ENCODE measurements at places on chromosomes 7 and 10. TPM values are rescaled to one million over a fixed set of nuclear protein-coding genes. Genes with fewer than 3 reads are reported as not detected.

The NODAL gene
- not detected for total RNA-seq

The ERVW-1 gene
- total RNA-seq = not detected

DNA sequence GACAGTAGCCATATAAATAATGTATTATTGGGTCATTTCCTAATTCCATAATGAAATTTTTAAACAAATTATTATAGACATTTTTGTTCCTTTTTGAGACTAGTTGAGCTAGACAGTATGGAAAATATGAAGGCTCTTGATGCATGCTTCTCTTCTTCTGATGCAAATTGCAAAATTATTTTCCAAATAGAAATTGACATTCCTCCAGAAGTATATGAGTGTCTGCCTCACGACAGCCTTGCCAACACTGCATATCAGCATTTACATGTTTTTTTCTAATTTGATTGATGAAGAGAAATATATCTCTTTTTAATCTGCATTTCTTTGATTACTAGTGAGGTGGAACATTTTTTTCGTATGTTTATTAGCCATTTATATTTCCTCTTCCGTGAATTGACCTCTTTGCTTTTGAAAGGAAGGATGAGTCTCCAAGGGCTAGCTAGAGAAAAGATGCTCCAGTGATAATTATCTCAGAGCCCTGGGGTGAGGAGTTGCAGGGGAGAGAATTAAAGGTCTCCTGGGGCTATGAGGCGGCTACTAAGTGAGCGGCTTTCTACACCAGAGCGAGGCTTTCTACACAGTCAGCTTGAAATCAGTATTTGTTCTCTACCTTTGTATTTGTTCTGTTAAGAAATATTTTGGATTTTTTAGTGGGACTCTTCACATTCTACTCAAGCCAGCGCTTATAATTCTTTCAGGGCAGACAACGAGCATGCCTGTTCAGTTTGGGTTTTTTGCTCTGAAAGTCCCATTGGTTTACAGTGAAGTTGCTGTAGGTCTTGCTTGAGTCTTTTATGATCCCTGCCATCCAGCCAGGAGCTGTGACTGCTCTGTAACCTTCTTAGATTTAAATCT, 712.2 kb upstream of the GALNT17 start:
- DNase-seq = no peak

DNA sequence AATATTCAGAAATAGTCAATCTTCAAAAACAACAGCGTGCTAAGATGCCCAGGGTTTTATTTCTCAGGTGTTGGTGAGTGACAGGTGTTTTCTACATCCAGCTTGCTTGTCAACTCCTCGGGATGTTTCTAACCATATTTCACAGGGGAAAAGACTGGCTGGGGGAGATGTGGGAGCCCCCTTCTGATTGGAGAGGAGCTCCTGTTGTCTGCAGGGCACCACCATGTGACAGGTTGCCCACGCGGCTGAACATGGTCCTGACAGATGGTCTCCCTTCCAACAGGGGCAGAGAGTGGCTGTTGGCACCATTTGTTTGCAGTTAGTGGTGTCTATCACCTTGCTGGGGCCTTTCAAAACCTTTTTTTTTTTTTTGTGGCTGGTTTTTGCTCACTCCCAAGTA, 16.5 kb upstream of the GPR26 start:
- DNase-seq = no peak

DNA sequence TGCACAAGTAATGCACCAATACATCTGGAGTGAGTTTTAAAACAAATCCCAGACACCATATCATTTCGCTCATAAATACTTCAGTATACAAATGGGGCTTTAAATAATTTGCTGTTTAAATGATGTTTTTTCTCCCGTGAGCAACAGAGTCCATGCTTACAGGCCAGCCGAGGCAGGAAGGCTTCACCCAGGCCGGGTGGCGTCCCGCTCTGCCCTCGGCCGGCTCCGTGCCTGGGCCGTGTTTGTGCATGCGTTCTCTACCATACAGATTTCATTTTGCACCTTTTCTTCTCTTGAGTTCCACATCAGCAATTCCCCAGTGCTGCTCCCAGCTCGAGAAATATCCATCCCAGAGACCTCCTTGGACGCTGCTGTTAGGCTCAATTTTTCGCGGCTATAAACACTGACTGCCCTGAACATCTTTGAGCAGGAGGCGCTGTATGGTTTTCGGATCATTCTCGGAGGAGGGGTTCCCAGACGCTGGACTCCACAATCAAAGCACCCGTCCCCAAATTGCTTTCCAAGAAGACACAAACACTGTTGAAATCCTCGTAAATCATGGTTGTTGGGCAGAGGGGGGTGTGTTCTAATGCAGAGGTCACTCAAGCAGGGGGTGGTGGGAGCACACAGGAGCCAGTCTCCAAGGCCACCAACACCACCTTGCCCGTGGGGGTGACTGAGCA, 91.6 kb downstream of the MICALL2 start:
- DNase-seq = no peak

DNA sequence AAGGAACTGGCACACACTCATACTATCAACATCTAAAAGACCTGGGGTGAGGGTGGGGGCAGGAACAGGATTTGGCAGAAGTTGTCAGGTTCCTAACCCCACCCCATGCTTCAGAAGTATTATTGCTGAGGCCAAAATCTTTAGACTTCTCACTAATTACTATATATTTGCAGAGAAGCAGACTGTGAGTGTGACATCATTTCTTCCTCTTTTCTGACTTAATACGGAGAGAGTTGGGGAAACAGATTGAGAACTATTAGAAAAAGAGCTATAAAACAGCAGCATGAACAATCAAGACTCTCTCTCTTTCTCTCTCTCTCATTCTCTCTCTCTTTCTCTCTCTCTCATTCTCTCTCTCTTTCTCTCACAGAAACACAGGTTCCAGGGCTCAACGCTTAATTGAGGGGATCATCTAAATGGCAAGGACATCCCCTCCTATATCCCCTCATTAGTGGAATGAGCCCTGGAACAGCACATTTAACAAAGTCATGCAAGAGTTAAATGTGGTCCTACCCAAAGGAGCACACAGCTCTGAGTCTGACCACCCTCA, 94.8 kb downstream of the KCNMA1 start:
- DNase-seq = no peak

The ADAMTS14 gene
- total RNA-seq = 0.08 TPM

The ASIC3 gene
- total RNA-seq = 8.4 TPM

GRCh38 chr7:18566829-18567228, 71.3 kb downstream of the HDAC9 start:
- no peak for DNase-seq

GRCh38 chr10:4028027-4028471, 243.0 kb upstream of the KLF6 start:
- no peak for DNase-seq

The ADARB2 gene
- 0.13 TPM for total RNA-seq

DNA sequence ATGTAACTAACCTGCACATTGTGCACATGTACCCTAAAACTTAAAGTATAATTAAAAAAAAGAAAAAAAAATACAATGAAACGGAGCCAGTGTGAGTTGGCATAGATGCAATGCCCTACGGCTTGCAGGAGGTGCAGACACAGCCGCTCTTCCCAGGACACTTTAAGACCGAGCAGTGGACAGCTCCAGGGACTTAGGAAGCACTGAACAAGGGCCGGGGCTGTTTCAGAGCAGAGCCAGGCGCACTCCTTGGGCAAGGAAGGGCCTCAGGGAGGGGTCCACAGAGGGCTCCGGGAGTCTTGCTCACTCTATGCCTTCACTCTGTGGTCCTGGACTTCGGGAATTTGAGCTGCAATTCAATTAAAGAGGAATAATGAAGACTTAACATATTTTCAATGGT, 355.3 kb downstream of the TCERG1L start:
- no peak for DNase-seq

The TEX36 gene
- total RNA-seq = not detected
